ENCODE measurements at places on chromosomes 5 and 9.

DNA sequence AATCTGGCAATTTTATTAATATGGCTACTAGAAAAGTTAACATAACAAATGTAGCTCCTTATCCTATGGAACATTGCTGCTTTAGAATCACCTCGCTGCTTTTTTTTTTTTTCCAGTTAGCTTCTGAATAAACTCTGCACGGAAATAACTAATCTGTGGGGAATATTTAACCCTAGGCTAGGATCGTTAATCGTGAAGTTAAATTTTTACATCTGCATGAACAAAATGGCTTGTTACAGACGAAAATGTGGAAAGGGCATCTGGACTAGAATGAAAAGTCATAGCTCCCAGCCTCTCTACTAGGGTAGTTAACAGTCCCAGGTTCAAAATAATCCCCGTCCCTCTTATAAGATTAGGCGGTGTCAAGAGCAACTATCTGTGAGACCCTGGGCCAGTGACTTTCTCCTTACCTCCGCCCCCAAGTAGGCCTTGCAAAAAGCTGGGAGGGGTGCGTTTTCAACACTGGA is 470 bp upstream of the SLC22A5 start:
- DNase-seq: no peak

GRCh38 chr9:81656004-81656403 is 33.3 kb downstream of the TLE1 start:
- no peak for DNase-seq

- no peak for DNase-seq
Measured at GRCh38 chr5:174291-174600, 17.0 kb upstream of the LRRC14B start.

GRCh38 chr5:176579323-176579722 is 30.2 kb downstream of the CDHR2 start:
- no peak for DNase-seq

Data from GM23248 (cell line).